GM13977 (cell line): ENCODE measurements at places on chromosomes 16 and 17.

GRCh38 chr16:16018705-16019104 is 69.3 kb downstream of the ABCC1 start:
- no peak for DNase-seq

- DNase-seq: peak; percentile 77
These were observed 32.4 kb downstream of the SMARCE1 start for GRCh38 chr17:40615068-40615840.

DNA sequence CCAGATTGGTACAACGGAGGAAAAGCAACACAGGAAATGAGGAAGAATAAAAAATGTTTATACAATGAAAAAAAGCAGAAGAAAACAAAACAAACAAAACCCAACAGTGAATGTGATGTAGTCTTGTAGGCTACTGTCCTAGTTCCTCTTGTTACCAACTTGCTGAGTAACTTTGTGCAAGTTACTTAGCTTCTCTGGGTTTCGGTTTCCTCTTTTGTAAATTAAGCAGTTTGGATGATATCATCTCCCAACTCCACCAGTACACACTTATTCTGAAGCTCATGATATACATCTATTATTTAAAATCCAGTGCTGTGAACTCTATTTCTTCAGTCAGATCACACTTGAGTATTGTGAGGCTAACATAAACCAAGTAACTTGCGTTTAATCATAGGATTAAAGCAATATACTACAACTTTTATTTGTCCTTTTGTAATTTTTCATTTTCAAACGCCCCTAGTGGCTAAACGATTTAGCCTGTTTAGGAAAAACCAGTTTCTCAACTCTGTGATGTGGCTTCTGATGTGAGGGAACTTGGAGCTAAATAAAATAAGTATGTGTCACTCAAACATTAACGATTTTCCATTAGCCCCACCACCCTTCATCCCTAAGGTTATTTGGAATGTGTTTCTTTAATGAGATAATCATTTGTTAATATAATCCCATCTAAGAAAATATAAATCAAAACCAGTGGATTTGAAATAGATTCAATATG is 1.4 kb upstream of the UNK start:
- peak; percentile 77 for DNase-seq

- DNase-seq: no peak
These were observed 23.1 kb upstream of the TMEM97 start for GRCh38 chr17:28295677-28296578.

DNA sequence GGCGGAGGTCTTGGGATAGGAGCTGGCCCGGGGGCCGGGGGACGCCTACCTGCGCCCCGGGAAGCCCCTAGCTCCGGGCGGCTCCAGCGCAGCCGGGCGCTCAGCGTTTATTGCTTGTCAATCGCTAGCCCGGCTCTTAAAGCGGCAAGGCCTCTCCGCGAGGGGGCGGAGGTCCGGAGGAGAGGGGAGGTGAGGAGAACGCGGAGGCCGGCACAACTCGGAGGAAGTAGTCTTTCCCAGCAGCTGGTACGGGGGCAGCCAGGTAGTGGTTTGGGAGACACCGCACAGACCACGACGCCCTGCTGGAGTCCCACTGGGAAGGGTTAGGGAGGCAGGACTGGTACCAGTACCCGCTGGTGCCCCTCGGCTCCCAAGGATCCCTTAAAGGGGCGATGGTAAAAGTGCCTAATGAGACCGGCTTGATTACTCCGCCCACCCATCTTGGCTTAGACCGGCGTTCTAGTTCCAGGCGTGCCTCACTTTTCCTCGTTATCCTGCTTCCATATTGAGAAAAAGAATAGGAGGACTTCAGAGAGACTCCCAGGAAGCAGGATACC is at the start of gene MPP2:
Gene MPP2, minus strand, starts transcription at position 112 of the 557 bp plus-strand sequence. CDS start 3,076 bp downstream, outside the sequence.
- peak; percentile 64 for DNase-seq

- no peak for DNase-seq
These were observed 27.3 kb upstream of the NAT9 start for GRCh38 chr17:74803388-74803930.

- DNase-seq: no peak
These were observed 696.9 kb downstream of the WWOX start for GRCh38 chr16:78796221-78796866.

DNA sequence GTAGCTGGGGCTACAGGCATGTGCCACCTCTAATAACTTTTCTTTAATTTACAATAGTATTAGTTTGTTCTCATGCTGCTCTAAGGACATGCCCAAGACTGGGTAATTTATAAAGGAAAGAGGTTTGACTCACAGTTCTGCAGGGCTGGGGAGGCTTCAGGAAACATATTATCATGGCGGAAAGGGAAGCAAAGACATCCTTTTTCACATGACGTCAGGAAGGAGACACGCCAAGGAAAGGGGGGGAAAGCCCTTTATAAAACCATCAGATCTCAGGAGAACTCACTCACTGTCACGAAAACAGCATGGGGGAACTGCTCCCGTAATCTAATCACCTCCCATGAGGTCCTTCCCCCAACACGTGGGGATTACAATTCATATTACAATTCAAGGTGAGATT is 18.3 kb downstream of the IL4R start:
- no peak for DNase-seq

- DNase-seq: no peak
These were observed 29.9 kb downstream of the KANSL1 start for GRCh38 chr17:46163316-46163715.

DNA sequence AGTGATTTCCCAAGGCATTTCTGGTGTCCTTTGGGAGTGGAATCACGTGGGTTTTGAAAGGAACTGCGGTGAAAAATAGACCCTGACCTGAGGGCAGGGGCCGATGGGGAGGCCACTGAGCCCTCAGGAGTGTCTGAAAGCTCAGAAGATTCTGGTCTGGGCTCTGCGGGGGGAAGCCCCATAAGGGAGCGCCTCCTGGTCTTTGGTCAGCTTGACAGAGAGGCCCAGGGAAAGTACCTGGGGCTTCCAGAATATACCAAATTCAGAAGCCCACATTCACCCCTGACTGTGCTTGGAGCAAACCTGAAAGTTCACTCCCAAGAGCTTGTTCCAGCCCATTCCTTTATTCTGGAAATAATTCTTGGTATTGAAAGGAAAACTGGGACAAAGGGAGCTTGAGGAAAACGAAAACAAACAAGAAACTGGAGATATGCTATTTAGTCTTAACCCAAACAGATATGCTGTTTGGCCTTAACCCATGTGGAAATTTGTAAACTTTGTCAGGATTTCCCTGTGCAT is 23.2 kb upstream of the NAGLU start:
- peak; percentile 80 for DNase-seq

- no peak for DNase-seq
These were observed 248.4 kb downstream of the C16orf95 start for GRCh38 chr16:87068762-87069150.

DNA sequence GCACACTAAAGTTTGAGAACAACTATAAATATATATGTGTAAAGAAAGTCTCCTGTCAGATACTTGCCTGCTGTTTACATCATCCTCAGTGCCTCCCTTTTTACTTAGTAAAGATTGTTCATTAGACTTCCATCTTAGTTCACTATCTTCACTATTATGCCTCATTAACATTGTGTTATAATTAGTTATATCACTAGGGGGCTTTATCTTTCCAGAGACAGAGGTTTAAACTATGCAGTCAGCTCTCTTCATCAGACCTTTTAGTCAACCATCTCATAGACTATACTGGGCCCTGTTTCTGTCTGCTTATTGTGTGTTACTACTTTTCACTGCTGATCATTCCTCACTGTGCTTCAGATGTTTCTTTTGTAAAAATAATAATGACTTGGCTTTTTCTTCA is 630.8 kb upstream of the KIF2B start:
- no peak for DNase-seq

DNA sequence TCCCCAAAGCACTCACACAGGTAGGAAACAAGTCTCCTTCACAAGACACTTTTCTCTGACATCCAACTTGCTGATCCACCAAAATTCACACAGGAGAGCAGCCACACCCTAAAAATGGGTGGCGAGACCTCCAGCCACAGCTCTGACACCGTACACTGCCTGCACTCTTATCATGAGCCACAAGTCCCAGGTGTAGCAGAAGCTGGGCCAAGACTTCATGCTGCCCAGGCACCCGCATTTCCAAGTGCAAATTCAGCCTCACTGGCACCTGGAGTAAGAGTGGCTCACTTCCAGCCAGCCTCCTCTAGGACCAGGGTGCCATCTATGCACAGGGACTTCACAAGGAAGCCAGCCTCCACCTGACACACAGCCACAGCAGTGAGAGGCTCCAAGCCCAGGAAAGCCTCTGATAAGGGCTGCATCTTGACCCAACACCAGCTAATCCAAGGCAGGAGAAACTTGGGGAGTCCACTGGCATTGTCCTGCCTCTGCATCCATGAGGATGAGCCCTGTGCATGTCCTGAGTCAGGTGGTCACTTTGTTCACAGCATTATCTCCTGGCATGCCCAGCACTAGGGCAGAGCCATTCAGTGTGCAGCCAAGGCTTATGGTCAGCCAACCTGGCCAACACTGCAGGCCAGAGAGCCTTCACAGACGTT is 2.6 kb upstream of the ZNF768 start:
- DNase-seq: no peak

GRCh38 chr17:76353004-76353598 is 615 bp downstream of the PRPSAP1 start:
- peak; percentile 70 for DNase-seq

- no peak for DNase-seq
These were observed 195.3 kb downstream of the STX8 start for GRCh38 chr17:9380361-9380760.

DNA sequence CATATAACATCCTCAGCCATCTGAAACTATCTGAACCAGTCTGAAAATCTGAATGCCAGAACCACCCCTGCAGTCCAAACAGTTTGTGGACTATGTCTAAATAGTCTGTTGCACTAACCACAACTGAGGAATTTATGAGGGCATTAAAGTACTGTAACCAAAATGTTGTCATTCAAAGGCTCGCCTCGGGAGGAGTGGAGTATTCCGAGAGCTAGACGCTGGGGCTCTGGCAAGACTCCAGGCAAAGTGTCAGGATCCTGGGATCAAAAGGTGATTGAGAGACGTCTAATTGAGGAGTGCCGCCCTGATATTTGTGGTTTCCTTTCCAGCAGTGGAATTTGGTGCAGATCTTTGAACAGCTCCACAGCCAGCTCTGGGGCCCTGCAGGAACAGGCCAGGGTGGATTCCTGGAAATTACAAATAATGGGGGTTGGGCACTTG is 142.9 kb upstream of the MYOCD start:
- DNase-seq: no peak

DNA sequence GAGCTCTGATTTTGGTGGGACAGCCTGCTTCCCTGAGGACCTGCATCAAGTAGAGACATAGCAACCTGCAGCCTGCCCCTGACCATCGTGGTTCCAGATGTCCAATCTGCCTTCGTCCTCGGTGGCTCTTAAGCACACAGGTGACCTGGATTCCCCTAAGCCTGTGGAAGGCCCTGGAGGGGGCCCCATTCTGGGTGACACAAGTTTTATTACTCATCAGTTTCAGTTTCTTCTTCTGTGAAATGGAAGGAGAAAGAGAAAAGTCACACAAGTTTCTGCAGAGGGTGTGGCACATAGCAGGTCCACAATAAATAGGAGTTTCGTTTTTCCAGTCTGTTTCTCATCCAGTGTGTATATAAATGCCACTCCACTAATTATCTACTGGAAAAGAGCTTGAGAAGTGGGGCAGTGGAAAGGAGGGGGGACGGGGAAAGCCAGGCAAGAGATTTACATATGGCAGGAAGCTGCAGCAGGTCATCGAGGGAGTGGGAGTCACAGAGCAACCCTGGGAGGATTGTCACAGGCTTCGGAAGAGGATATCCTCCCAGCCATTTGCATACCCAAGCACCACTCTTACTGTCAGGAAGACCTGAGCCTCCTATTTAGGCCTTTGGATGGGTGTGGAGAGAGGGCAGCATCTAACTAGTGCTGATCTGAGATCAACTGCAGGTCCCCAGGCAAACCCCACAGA is 10.0 kb upstream of the NOS2 start:
- DNase-seq: peak; percentile 63

DNA sequence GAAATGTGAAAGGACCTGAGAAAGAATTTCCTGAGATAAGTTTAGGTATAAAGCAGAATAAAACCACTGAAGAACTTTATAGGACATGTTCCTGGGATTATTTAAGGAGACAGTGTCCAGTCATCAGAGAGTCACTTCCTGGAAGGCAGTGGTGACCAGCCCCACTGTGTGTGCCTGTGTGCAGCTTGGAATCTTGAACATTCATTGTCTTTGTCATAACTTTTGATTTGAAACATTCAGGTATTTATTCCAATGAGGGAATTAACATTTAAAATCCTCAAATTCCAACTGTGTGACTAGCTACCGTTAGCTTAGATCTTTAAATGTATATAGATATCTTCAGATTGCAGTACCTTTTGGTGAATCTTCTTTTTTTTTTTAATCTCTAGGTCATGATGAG is 61.7 kb upstream of the MRC2 start:
- DNase-seq: no peak

DNA sequence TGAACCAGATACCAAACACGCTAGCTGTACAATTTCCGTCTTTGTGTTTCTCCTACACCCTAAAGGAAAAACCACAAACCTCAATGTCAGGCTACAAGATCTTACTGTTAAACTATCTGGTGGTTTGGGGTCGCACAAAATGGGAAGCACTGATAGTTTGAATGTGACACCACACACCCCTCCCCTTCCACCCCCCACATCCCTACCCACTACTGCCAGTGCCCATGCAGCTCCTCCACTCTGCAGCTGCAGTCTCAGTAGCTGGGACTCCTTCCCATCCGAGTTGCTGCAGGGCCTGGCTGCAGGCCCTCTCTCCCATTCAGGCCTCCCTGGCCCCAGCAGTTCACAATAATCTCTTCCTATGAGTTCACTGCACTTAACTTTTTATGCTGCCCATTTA is 18.4 kb downstream of the TRAP1 start:
- no peak for DNase-seq

- no peak for DNase-seq
These were observed 63.5 kb downstream of the TANC2 start for GRCh38 chr17:63029541-63029940.

- DNase-seq: no peak
These were observed 33.4 kb downstream of the SOX8 start for GRCh38 chr16:1014771-1015495.

GRCh38 chr16:6570530-6570929 is 762.1 kb upstream of the RBFOX1 start:
- DNase-seq: no peak

DNA sequence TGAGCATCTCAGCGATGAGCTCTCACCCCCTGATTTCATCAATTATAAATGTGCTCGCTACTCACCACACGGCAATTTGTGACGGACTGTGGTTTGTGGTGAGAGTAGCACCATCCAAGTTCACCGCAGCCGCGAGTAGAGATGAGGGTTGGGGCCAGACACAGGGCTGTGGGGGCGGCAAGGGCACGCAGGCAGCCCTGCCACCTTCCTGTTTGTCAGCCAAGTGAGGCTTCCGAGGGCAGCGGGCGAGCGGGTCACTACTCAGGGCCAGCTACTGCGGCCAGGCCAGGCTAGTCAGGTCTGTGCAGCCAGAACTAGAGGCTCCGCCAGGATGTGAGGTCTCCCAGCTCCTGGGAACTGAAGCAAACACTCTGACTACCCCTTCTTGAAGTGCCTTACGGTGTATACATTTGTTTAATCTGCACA is 39.6 kb upstream of the MEOX1 start:
- peak; percentile 56 for DNase-seq

DNA sequence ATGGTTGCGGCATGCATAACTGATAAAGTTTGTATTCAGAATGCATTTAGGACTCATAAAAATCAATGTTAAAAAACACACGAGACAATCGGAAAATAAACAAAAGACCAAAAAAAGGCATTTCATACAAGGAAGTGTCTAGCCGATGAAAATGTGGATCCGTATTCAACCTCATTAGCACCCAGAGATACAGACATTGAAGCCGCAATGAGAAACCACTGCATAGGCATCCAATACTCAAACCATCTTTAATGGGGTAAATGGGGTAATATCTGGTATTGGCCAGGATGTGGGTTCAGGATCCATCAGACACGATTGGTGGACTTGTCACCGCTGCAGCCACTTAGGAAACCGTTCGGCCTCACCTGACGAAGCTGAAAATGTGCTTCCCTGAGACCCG is 47.4 kb upstream of the ENPP7 start:
- no peak for DNase-seq
